ENCODE measurements at places on chromosomes 1 and 21. TPM values are rescaled to one million over a fixed set of nuclear protein-coding genes. Genes with fewer than 3 reads are reported as not detected.

DNA sequence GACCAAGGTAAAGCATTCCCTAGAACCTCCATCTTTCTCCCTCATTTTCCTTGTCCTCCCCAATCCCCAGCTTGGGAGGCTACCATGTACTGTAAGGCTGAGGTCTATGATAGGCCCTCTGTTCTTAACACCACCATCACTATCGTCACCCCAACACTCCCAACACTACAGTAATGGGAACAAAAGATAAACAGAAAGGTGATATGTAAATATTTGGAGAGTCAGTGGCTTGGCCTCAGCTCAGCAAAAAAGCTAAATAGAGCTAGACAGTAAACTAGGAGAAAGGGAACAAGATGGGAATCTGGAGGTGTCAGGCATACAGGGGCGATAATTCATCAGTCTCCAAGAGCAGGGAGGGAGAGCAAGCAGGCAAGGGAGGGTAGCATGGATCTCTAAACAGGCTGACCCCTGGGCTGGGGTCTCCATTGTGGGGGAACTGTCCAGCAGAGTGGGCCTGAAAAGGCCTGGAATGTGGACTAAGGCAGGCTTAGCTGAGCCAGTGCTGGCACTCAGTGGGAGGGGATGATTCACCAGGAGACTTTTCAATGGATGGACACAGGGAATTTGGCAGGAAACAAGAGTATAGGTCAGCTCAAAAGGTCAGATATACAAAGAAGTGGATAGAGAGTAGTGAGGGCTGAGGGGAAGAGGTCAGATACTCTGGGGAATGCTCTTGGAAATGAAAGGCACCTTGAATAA is 6.7 kb downstream of the WNT2B start:
- H3K27me3 ChIP-seq, result no peaks in the 10 kb centered on the region
- no peak overlapping the region for H3K27ac ChIP-seq
- no peak for DNase-seq
- H3K4me1 ChIP-seq, result no peaks in the 10 kb centered on the region

DNA sequence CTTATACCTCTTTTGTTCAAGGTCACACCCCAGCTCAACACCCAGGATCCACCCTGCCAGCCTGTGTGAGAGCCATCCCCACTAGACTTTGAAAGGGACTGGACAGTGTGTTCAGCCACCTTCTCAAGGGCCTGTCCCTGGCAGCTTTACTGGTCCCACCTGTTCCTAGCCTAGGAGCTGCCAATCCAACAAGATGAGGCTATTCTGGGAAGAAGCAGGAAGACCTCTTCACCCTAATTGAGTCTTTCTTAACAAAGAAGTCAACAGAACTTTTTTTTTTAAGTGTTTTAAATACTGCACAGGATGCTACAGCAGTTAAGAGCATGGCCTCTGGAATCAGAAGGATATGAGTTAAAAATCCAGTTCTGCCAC is 95.8 kb upstream of the HOOK1 start:
- H3K4me1 ChIP-seq, result peaks cover 12% of the 10 kb centered on the region
- H3K4me3 ChIP-seq, result no peak overlapping the region
- no peak overlapping the region for H3K27ac ChIP-seq
- no peaks in the 10 kb centered on the region for H3K36me3 ChIP-seq

DNA sequence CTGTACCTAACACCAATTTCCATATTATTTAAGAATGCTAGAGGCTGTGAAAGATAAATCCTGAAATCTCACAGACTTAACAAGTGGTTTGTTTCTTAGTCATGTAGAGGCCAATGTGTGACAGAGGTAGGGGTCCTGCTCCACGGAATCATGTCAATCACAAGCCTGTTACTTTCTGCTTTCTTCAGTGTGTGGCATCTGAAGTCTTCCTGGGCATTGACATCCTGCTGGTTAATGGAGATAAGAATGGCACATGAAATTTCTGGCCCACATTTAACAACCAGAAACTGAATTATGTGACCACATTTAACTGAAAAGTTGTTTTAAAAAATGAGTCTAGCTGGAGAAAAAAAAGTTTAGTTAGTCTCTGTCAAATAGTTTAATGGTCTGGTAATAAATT is 68.3 kb upstream of the PLA2G4A start:
- no peaks in the 10 kb centered on the region for H3K36me3 ChIP-seq
- no peaks in the 10 kb centered on the region for H3K27me3 ChIP-seq
- no peaks in the 10 kb centered on the region for H3K4me1 ChIP-seq
- H3K4me3 ChIP-seq, result no peak overlapping the region
- no peak for DNase-seq

- H3K4me3 ChIP-seq, result no peak overlapping the region
- no peak for DNase-seq
- H3K4me1 ChIP-seq, result no peaks in the 10 kb centered on the region
- no peaks in the 10 kb centered on the region for H3K27me3 ChIP-seq
- no peaks in the 10 kb centered on the region for H3K36me3 ChIP-seq
- no peak overlapping the region for H3K27ac ChIP-seq
Measured at GRCh38 chr1:236354330-236355147, 39.5 kb upstream of the EDARADD start.

DNA sequence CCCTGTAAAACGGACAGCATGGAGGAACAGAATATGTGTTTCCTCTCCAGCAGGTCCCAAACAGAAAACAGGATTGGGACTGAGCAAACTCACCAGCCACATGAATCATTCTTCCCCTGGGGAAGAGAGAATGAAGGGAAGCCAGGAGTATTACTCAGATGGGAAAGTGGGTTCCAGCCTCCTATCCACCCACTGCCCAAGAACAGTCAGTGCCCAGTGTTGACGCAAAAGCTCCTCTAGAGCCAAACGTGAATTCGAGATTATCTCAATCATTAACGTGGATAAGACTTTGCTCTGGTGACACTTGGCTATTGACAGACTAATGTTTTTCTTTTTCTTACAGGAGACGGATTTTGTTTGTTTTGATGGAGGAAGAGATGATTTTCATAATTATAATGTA is 9.3 kb downstream of the MIA3 start:
- H3K27ac ChIP-seq, result no peak overlapping the region
- H3K4me1 ChIP-seq, result no peaks in the 10 kb centered on the region
- no peak overlapping the region for H3K4me3 ChIP-seq
- peaks cover 100% of the 10 kb centered on the region for H3K36me3 ChIP-seq
- no peak for DNase-seq

GRCh38 chr1:47564570-47564969 is 126.7 kb downstream of the FOXD2 start:
- DNase-seq, result peak; percentile 31
- H3K36me3 ChIP-seq, result no peaks in the 10 kb centered on the region
- H3K27me3 ChIP-seq, result no peaks in the 10 kb centered on the region

GRCh38 chr1:41613689-41614574 is 129.4 kb upstream of the EDN2 start:
- no peaks in the 10 kb centered on the region for H3K36me3 ChIP-seq
- no peak overlapping the region for H3K4me3 ChIP-seq
- no peaks in the 10 kb centered on the region for H3K27me3 ChIP-seq
- H3K27ac ChIP-seq, result no peak overlapping the region
- no peak for DNase-seq

DNA sequence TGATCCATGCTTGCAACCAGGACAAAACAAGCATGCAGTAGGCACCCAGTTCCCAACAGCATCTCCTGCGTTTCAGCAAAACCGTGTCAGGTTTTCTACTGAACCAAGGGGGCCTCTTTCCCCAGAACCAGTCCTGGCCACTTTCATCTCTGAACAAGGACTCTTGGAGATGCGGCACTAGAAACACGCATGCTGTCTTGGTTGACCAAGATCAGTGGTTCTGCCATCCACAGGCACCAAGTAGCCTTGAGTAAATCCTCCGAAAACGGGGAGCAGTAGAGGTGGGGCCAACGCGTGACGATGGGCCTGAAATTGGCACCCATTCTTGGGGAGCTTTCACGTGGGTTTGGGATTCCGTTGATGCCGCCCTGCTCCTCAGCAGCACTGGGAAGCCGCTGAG is 62.5 kb upstream of the AJAP1 start:
- H3K4me3 ChIP-seq, result no peak overlapping the region
- no peaks in the 10 kb centered on the region for H3K27me3 ChIP-seq
- no peak for DNase-seq
- H3K4me1 ChIP-seq, result no peaks in the 10 kb centered on the region
- H3K36me3 ChIP-seq, result no peaks in the 10 kb centered on the region

GRCh38 chr21:31731056-31731856 is 662 bp downstream of the SCAF4 start:
- no peaks in the 10 kb centered on the region for H3K36me3 ChIP-seq
- no peaks in the 10 kb centered on the region for H3K27me3 ChIP-seq
- DNase-seq, result peak; percentile 92
- peak overlapping the region; percentile 97 for H3K4me3 ChIP-seq
- peaks cover 68% of the 10 kb centered on the region for H3K4me1 ChIP-seq
- H3K27ac ChIP-seq, result peak overlapping the region; percentile 97

Gene FMO5
- 10.5 TPM for total RNA-seq

Gene TMEM269
- total RNA-seq, result 0.23 TPM

Gene NTNG1
- 1.2 TPM for total RNA-seq

Gene SH2D5
- 0.22 TPM for total RNA-seq

Gene SH2D1B
- total RNA-seq, result 4.3 TPM

Measured in spleen (tissue), 13 donors.